ENCODE measurements at places on chromosomes 12 and 14.

GRCh38 chr14:82725213-82725612 is 1191.6 kb upstream of the SEL1L start:
- DNase-seq: no peak

GRCh38 chr12:109378569-109378968 is 30.9 kb downstream of the MYO1H start:
- no peak for DNase-seq

DNA sequence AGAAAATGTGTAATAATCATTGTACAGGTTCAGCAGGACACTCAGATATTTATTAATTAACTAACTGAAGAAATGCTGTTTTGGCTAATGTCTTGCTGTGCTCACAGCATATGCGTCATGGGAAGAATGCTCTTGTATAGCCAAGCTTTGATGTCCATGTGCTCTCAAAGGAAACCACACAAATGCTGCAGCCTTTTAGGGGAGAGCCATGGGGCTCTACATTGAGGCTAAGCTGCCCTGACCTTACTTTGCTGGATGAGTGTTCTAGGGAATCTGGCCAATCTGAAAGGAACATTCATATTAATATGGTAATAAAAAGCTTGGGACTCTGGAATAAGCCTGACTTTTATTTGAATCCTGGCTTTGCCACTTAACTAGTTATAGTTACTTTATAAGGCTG is 9.5 kb upstream of the CRADD start:
- no peak for DNase-seq

GRCh38 chr12:3913278-3913677 is 40.1 kb upstream of the PARP11 start:
- DNase-seq: no peak

- DNase-seq: no peak
Measured at GRCh38 chr12:1749019-1749418, 58.1 kb downstream of the ADIPOR2 start.

DNA sequence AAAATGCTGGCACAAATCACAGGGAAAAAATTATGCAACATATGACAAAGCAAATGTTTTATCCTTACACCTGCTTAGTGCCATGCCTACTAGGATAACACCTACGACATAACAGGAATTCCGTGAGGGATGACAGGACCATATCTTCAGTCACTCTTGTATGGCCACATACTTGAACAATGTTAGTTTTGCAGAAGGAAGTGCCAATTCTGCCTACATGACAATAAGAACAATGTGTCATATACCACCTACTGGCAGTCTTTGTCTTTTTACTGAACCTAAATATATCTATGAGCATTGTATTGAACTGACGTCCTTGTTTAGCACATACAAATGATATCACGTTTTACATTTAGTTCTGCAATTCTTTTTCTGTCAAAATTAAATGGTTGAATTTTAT is 234.0 kb downstream of the ADAMTS20 start:
- no peak for DNase-seq

Data from stimulated activated CD8-positive, alpha-beta memory T cell treated with anti-CD3 and anti-CD28 coated beads, Interleukin-7, amount 100 ng/mL, for 48 hours (primary cell).